ENCODE measurements at places on chromosomes 16 and 17.

DNA sequence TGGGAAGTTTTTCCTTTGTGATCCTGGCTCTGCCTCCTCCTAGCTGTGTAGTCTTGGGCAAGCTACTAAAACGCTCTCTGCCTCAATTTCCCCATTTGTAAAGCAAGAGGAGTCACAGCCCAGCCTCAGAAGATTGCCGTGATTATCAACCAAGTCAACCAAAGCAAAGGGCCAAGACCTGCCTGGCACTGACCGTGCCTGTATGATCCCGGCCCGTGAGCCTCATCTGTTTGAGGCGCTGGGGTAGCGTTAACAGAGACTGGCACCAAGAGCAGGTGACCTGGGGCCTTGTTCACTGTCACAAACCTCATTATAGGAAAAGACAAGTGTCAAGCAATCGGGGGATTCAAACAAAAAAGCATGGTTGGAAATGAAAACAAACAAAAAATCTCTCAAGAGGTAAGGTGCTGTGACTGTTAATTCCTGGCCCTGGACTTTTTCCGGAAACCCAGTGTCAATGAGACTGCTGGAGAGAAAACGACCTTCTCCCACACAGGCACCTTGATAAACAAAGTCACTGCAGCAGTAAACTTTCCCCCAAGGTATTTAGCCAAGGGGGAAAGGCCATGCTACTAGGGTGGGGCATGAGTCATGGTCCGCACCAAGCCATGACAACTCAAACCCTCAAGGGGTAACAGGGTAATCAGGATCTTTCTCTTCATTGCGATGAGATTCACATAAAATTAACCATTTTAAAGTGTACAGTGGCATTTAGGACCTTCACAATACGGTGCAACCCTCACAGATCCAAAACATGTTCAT lies 5.4 kb downstream of the MEAK7 start:
- no peak for DNase-seq

DNA sequence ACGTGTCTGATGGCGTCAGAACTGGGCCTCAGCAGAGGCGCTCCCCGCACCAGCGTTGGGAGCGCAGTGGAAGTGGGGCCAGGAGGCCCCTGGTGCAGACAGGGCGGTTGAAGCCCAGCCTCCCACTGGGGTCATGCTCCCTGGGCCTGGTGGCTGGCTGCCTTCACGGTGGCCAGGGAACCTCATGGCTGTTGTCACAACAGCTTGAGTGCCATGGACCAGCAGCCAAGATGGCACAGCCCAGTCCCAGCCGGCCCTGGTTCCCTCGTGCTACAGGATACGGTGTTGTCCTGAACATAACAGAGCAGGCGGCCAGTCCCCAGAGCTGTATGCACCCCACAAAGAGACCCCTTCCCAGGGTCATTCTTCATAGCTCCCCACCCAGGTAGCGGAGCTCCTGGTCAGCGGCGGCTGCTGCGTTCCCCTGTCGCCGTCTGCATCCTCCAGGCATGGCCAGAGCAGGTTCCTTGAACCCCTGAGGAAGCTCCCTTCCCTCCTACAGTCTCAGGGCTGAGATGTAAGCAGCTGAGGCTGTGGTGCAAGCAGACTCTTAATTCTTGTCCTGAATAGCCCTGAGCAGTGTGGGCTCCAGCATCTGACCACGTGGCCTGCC lies 29.7 kb downstream of the NME3 start:
- no peak for DNase-seq

GRCh38 chr17:2390199-2390836 lies 10.5 kb downstream of the MNT start:
- DNase-seq = no peak

- no peak for DNase-seq
These were observed 9.3 kb upstream of the SKAP1 start for GRCh38 chr17:48439110-48439850.

DNA sequence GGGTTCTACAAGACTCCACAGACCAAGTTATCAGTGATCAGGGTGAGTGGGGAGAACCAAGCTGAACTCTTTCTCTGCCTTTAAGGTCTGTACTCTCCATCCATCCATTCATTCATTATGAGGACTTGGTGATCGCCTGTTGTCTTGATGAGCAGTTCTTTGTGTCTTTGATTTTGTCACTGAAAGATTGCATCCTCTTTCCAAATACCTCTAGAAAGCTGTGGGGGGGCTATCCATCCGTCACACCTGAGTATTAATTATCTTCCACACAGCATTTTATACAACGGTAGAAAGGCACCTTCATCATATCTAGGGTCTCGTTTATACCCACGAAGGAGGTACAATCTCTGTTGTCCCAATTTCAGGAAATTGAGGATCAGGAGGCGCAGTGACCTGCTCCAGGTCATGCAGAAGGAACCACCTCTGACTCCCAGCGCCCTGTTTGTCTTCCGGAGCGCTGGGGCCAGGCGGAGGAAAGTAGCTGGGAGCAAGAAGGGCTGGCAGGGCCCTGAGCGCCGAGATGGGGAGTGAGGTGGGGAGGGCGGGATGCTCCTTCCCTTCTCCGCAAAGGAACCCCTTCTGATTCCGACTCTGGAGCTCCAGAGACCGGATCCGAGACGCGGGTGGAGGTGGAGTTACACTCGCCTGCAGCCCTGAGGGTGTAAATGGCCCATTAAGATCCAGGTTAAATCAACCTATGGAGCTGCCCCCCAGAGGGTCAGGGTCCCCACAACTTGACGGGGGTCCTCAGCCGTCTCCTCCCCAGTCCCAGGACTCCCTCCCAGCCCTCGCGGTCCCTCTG lies 605 bp upstream of the ABAT start:
- no peak for DNase-seq

GRCh38 chr17:61279476-61280145 lies 120.0 kb upstream of the TBX2 start:
- DNase-seq = no peak

- no peak for DNase-seq
These were observed 434.0 kb upstream of the CDH5 start for GRCh38 chr16:65932350-65933072.

- no peak for DNase-seq
These were observed 37.1 kb upstream of the ADCY7 start for GRCh38 chr16:50229149-50229726.

- no peak for DNase-seq
These were observed 836 bp upstream of the MMP15 start for GRCh38 chr16:58024486-58025350.

- DNase-seq = no peak
These were observed 96.2 kb downstream of the PGS1 start for GRCh38 chr17:78474614-78475146.

DNA sequence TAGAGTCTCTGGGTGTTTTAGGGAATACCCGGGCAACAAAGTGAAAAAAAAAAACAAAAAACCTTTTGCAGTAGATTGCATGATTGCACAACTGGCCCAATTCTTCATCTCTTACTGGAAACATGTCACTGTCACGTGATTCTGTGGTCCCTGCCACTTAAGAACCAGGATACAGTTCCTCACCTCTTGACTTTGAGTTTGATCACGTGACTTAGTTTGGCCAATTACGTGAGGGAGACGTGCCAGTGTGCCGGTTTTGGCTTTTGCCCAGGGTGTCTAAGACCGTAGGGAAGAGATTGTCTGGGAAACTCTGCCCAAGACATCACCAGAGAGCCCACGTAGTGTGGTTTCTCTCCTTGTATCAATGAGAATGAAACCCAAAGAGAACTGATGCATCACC lies 88.7 kb downstream of the GRIN2A start:
- no peak for DNase-seq

All from stimulated activated CD4-positive, alpha-beta T cell treated with anti-CD3 and anti-CD28 coated beads, Interleukin-4, amount 100 ng/mL, for 48 hours (primary cell).